ENCODE measurements at places on chromosomes 6 and 20.

DNA sequence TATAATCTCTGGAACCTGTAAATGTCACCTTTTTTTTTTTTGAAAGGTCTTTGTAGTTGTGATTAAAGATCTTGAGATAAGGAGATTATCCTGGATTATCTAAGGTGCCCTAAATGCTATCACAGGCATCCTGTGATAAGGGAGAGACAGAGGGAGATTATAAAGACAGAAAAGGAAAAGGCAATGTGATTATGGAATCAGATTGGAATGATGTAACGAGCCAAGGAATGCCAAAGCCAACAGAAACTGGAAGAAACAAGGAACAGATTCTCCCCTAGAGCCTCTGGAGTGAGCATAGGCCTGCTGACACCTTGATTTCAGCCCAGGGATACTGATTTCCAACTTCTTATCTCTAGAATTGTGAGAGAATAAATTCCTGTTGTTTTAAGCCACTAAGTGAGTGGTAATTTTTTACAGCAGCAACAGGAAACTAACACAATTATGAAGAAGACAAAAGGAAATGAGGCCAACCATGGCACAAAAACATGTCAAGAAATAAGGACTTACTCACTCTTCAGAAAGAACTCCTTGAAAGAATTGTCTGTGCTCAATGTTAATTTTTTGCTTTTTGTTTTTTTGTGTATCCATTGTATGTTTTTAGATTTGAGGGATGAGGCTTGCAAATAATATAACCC is 82.7 kb downstream of the CFAP61 start:
- ATAC-seq: no peak

DNA sequence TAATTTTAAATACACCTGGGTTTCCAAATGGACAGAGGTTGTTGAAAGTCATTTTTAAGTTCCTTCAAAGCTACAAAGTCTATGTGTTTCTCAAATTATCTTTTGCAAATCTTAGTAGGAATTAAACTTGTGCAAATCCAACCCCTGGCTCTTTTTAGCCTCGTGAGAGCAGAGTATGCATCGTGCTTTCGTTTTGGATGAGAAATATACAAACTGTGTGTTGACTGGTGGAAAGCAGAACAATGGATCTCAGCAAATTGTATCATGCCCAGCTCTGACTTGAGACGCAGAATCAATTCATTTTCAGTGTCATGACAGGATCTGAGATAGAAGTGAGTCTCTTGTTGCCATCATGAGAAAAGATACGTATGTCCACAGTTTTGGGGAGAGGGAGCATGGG is 542.4 kb upstream of the FLRT3 start:
- no peak for ATAC-seq

GRCh38 chr6:81511423-81511822 is 241.1 kb downstream of the TENT5A start:
- ATAC-seq: no peak

DNA sequence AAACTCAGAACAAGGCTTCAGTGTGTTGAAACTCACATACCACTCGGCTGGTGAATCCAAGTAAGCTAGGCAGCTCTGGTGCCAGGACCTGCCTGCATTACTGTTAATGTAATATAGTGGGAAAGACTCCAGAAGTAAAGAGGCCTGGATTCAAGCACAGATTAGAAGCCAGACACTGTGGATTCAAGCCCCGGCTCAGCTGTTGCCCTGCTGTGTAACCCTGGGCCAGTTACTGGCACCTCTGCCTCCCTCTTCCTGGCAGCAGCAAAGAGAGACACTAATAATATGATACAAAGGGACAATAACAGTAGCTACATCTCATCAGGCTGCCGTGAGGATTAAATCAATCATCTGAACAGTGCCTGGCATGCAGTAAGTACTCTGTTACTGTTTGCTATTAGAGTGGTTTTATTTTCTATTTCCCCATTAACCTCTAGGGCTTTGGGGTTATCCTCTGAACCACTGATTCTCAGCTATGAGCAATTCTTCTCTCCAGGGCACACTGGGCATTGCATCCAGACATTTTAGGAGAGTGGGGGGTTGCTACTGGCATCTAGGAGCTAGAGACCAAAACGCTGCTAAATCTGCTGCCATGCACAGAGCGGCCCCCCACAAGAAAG is 92.9 kb downstream of the ZMYND8 start:
- peak; percentile 9 for ATAC-seq

DNA sequence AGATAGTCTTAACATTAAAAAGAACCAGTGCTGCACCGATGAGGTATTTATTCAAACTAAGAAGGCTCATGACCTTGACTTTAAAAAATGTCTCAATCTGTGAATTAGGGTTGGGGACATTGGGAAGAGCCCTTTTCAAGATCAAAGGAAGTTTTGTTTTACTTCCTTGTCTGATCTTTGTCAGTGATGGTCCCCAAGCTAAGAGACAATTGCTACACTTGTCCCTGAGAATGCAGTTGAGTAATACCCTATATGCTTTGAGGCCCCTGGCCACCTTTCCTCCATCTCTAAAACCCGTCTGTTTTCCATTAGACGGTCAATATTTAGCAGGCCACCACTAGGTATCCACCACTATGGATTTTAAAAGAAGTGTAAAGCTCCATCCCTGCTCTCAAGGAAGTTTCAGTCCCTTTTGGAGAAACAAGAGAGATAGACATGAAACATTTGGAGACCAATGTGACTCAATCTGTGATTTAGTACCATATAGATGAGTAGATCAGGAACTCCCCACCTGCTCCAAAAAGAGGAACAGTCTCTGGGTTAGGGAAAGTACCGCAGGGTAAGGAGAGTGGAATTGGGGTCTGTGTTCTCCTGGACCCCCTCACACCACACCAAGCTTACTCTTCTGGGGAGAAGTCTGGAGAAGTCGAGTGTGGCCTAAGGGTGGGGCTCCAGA is 99.1 kb upstream of the ISM1 start:
- no peak for ATAC-seq

- no peak for ATAC-seq
Observed at GRCh38 chr20:21901470-21902275, 196.2 kb downstream of the PAX1 start.

All from motor neuron (in vitro differentiated cells).